Sigmoid colon (tissue), 7 donors: ENCODE measurements at places on chromosomes 4 and X. TPM values are rescaled to one million over a fixed set of nuclear protein-coding genes. Genes with fewer than 3 reads are reported as not detected.

- no peak for DNase-seq
These were observed 311.0 kb downstream of the CENPC start for GRCh38 chr4:67234296-67234695.

DNA sequence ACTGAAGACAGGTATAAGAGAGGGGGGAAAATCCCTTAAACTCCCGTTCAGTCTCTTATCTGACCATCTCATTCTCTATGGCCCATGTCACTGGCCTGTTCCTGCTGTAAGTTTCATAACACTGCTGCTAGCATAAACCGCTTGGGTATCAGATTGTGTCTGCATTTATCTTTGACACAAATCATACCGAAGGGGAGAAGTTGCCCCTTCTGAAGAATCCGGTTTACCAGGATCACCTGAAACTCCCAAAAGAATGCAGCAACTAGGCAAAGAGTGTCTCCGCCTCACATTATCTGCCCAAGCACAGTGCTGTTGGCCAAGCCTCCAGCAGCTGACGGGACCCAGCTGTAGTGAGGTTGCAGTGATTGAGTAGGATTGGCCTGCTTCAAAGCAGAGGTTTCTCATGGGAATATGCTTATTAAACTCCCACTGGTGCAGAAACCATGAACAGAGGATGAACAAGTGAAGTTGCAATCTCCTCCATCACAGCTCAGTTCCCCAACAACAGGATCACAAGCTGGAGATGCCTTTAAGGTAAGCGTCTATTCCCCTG is 71.3 kb upstream of the PUDP start:
- DNase-seq = no peak

DNA sequence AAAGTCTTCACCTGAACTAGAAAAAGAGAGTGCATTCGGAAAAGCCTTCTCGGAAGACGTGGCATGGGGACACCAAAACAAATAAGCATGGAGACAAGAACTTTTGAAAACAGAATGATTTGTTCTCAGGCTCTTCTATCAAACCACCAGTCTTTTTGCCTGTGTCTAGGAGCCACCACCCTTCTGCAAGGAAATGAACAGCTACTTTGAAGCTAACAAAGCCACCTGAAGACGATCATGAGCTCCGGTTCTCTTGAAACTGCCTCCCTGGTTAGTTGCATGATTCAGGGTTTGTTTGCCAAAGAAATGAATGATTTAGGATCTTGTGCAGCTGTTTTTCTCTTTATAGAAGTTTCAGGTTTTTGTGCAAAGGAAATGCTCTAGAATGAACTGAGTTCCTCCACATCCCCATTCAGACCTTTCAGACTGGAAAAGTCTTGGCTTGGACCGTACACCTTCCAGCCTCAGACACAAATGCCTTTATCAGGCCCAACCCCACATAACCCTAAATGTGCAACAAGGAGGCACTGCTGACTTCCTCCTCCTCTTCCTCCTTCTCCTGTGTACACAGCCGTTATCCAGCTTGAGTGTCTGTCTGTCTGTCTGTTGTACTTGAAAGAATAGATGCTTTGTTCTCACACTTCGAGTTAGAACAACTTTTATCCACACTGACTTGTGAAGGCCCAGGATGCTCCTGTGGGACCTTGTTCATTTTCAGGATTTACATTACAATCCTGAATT is 334.8 kb upstream of the KLF3 start:
- DNase-seq = no peak

GRCh38 chr4:153553819-153554170 is 87.6 kb downstream of the TMEM131L start:
- no peak for DNase-seq

FAM47C gene
- not detected for total RNA-seq

DNA sequence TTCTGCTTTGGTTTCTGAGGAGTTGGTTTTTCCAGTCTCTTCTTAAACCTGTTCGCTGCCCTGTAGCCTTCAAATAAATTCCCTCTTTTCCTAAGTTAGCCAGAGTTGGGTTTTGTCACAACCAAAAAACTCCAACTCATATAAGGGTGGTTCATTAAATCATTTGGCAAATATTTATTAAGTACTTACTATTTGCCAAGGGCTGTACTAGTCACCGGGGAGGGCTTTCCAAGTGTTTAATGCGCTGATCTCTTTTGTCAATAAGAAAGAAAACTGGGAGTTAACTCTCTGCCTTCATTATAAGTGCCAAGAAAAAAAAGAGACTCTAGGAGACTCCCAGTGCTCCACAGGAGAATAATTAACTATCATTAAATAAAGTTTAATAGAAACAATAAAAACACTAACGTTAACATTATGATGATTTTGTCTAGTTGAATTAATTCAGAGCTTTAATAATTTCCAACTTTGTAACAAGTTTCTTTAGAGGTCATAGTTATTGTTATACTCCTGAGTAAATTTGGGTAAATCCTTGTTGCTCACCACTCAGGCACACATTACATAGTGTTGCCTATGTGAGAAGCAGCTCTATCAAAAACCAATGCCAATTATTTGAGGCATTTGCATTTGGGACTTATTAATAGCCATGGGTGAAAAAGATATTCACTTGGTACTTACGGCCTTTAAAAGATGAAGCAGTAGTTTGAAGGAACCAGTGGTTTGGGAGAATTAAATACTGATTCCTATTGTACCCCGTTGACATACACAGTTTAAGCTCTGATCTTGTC is 122.5 kb upstream of the TEX13D start:
- no peak for DNase-seq

DNA sequence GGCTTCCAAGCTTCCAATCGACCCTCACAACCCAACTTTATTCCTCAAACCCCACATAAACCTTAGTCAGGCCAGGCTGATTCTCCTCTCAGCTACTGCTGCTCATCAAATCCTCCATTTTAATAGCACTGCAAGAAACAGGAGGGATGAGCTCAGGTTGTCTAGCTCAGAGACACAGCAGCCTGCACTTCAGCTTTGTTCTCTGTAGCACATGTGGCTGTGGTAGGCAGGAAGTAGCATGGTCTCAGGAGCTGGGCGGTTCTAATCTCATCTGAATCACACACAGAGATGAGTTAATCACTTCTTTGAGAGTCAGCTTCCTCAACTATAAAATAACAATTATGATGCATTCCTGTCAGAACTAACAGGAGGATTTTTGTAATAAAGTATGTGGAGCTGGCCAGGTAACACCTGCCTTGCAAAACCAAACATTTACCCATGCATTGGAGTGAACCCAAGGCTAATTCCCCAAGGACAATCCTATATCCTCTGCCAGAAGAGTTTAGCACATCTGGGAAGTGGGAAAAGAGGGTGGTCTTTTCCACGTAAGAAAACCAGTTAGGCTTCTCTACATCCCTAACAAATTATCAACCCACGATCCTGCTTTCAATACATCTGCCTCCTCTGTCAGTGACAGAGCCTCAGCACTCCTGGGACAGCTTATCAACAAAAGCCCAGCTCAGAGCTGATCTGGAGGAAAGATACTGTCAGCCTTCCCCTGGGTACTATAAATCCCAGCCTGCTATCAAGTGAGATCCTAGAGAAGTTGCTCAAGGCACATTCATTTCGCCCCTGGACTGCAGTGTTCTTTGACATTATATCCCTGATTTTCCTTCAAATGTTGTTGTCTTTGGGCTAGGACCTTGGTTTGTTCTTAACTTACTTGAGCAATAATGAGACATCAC is 32.8 kb downstream of the ELOVL6 start:
- DNase-seq = no peak

LDOC1 gene
- total RNA-seq = 3.0 TPM

DNA sequence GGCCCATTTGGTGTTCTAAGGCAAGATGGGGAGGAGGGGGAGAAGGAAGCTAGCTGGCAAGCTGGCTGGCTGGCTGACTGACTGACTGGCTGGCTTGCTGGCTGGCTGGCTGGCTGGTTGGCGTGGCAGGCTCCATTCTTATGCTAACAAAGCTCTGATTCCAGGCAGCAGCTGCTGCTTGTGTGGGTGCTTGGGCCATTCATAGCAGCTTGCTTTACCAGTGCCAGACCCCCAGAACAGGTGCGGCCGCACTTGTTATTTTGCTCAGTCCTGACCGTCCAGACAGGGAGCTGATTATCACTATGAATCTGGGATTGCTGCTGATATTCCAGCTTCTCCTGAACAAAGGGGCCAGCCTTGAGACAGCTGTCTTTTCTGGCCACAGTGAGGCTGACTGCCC is 131.2 kb upstream of the PAK3 start:
- DNase-seq = no peak

DNA sequence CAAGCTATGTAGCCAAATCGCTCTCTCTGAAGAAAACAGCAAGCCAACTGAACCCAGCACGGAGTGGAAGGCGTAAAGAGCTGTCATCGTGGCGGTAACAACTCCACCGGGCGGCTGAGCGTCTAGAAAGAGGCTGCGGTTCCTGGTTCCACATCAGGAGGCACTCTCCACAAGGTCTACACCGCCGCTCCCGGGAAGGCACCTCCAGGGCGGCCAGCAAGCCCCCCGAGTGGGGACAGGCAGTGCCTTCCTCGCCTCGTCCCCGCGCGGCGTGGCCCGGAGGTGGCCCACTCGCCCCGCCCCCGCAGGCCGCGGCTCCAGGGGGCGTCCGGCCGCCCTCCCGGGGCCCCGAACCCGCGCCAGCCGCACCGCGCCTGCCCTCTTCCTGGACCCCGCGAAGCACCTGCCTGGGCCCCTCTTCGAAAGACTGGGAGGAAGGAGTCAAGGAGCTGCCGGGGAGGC is 755 bp downstream of the KLHL8 start:
- peak; percentile 69 for DNase-seq

RASL11B gene
- total RNA-seq = 2.2 TPM

COL4A5 gene
- 7.8 TPM for total RNA-seq

DNA sequence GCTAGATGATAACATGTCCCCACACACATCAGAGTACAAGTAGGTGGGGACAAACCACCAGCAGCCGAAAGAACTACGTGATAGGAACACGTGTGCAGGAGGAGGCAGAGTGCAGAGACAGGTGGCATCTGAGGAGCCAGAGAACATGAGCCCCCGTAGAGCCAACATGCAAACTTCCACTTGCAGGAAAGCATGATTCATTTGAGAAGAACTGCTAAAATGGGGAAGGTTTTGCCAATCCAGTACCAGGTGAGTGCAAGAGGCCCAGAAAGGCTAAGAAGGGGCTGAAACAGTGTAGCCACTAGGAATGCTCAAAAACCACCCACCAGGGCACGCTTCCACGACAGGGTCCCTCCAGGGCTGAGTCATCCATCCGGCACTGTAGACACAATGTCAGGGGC is 149.8 kb upstream of the TENM3 start:
- no peak for DNase-seq
